ENCODE measurements at places on chromosomes 3 and 15.

DNA sequence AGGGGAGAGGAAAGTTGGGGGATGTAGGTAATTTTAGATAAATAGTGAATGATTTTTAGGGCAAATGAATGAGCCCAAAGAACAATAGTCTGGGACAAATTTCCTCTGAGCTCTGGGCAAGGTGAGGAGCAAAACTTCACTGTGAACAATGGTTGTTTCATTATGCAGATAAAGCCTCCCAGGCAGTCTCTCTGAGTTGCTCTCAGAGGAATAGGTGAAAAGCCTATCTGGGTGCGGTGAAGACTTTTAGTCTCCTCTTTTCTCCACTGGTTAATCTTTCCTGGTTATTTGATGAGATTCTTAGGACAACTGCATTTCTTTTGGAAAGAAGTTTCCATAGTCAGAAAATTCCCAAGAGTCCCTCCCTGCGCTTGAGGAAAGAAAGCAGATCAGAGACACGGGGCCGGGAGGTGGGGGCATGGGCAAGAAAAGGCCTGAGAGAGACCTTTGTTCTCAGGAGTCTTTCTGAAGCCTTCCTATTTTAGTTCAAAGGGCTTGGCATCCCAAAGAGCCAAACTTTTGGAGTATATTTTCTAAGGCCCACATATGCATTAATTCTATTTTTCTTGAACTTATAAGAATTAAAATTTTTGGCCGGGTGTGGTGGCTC, 353.6 kb upstream of the SLCO3A1 start:
- DNase-seq, result no peak

DNA sequence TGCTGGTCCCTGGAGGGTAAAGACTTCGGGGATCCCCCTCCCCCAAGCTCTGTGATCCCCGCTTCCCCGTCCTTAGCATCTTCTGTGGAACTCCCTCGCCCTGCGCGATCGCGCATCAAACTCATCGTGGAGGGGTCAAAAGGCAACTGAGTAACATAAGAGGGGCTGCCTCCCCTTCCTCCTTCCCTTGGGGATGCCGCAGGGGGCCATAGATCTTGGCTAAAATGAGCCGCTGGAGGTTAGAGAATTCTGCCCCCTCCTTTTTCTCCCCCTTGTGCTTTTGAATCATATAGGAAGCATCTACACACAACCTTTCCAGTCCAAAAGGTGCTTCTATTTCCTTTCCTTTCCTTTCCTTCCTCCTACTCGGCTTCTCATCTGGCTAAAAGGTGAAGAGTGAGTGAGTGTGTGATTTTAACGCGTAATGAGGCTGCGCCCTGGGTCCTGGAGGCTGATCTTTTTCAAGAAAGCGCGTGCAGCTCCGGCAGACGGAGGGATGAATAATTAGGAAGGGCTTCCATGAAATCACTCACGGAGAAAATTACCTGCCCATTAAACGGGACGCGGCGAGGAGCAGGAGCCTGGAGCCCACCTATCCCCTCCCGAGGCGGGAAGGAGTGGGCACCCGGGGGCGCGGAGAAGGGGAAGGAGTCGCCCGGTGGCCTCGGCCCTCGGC, 831 bp upstream of the ROBO2 start:
- DNase-seq, result no peak

DNA sequence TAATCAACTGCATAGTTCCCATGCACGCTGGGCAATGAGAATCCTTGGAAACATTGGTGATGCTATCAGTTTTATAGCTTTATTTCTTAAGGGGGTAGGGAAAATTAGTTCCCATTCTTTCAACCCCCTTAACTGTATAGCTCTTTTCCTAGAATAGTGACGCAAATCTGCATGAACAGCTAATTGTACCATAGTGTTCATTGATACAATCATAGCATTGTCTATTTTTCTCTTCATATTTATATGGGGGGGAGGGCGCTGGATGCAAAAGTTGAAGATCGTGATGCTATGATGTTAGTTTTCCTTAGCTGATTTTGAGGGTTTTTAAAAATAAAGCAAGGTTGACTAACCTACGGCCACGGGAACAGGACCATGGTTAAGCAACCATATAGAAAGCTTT, 32.4 kb upstream of the SAMMSON start:
- DNase-seq, result no peak

GRCh38 chr3:167787440-167787839, 51.9 kb downstream of the SERPINI1 start:
- no peak for DNase-seq

GRCh38 chr3:169634618-169635236, 28.8 kb downstream of the MECOM start:
- DNase-seq, result no peak

DNA sequence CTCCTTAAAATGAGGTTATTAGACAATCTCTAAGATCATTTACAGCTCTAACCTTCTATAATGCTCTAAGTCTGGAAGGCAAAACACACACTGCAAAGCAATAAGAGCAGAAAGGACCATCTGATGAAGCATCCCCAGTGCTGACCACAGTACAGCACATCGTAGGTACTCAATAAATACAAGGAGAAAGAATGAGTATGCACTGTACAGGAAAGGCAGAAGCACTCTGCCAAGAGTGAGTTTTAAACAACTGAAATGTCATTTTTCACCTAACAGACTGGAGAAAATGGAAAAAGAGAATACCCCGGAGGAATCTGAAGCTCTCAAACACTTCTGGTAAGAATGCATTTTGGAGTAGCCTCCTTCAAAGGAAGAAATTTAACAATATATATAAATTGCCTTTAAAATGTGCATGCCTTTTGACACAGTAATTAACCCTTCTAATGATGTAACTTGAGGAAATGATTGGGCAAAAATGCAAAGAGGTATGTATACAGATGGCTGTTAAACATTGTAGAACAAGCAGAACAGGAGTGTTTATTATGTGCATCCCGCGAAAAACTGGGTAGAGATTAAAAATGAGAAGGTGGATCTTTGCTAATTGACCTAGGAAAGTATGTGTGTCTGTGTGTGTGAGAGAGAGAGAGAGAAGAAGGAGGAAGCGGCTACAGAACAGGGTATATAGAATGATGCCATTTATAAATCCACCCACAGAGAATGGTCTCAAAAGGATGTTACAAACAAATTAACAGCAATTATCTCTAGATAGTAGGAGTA, 8.0 kb upstream of the OXTR start:
- DNase-seq, result no peak

DNA sequence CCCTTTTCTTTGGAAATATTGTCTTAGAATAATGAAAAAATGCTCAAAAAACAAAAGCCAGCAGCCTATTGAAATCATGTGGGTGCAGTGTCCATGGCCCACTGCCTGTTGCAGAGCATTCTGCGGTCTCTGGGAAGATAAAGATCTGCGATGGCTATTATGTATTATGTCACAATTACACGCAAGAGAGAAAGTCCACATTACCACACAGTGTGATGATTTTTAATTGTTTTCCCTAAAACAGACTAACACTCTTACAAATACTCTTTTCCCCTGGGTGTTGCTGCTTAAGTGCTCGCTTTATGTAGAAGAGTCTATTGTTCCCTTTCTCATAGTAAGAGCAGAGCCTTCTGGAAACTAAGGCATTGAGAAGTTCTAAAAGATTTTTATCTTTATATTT, 32.2 kb downstream of the SSR3 start:
- no peak for DNase-seq

- no peak for DNase-seq
Measured at GRCh38 chr3:90087703-90088102, 980.3 kb downstream of the EPHA3 start.

DNA sequence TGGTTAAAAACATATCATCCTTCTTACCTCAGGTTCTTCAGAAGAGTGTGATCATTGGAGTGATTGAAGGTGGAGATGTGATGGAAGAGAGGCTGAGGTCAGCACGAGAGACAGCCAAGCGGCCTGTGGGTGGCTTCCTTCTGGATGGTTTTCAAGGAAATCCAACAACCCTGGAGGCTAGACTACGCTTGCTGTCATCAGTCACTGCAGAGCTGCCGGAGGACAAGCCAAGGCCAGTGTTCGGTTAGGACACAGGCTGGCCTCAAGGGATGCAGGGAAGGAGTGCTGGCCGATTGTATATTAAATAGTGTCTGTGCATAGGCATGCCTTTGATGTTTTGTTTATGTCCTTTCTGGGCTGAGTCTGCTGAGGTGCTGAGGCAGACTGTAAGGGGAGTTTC, 20.2 kb downstream of the QTRT2 start:
- DNase-seq, result no peak

- peak; percentile 9 for DNase-seq
Measured at GRCh38 chr3:47578691-47579632, at the start of gene CSPG5. CSPG5 (minus strand) TSS chr3:47578865; CDS start chr3:47578693, 172 bp downstream.

DNA sequence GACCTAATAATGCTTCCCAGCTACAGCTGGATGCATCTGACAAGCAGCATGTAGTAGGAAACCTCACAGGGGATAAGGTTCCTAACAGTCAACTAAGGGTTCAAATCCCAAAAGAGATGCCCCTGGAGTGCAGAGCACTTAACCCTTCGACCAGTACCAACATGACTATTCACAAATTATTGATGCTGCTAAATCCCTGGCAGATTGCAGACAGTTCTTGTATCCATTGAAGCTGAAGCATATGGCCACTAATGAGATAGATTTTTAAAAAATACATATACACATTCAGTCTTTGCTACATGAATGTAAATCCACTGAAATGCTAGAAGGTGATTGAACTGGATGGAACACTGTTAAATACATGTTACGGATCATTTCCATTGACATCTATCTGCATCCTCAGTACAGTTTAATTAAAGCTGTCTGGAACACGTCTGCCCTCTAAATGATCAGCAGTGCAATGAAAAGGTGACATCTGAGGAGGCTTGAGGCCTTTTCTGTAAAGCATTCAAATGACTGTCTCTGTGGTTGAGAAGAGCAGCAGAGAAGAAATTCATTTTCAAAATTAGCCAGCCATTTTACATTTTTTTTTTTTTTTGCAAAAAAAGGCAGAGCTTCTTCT, 19.5 kb upstream of the NANOGP8 start:
- no peak for DNase-seq

DNA sequence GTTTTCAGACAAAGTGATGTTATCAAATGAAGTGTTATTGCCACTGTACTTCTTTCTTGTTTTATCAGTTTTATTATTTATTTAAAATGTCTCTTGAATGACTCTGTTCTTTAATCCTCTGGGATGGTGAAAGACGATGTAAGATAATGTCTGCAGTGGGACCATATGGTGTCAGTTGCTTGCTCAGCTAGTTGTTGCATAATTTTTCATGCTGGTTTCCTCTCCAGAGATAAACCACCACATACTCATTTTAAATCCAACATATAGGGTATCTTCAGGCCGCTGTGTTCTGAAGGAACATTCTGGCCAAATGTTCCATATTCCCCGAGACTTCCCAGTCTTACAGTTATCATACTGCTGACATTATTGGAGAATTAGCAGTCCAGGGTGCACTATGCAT, 75.9 kb downstream of the GABRG3 start:
- no peak for DNase-seq

DNA sequence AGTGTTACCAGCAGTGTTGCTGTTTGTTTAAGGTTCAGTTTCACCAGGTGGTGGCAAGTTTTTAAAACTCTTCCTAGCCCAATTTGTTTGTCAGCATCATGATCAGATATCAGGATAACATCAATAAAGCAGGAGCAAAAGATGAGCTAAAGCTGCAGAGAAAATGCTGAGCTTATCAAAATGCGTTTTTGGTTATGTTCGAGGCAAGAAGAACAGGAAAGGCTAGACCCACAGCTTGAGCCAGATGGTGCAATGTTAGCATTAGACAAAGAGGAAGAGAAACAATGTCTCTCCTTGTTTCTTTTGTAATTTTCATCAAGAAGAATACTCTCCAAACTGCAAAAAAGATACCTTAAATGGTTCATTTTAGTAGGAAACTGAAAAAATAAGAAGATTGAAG, 66.2 kb downstream of the THRB start:
- DNase-seq, result no peak

DNA sequence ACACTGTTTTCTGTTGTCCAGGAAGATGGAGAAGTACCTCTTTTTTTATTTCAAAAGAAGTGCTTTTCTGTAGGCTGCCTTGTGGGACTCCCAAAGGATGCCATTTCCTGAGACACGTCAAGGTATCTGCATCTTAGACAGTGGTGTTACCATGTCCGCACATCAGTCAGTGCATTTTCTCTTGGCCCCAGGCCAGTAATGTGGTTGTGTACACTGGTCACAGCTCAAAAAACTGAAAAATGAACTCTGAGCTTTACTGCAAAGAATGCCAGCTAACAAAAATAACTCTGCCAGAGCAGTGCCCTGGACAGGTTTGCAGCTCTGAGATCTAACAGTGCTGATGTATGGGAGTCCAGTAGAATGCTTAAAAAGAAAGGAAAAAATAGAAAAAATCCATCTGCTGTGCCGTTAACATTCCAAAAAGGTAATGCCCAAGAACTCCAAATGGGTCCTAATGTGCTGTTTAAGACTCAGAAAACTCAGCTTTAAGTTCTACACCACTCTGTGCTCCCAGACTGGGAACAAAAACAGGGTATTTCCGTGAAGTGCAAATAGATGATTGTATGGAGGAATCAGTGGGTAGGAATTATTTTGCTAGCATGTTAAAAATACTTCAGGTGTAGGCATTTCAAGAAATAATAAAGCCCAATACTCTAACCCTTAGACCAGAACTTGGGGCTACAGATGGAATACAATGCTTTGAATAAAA, 315.9 kb downstream of the FEZF2 start:
- DNase-seq, result no peak

DNA sequence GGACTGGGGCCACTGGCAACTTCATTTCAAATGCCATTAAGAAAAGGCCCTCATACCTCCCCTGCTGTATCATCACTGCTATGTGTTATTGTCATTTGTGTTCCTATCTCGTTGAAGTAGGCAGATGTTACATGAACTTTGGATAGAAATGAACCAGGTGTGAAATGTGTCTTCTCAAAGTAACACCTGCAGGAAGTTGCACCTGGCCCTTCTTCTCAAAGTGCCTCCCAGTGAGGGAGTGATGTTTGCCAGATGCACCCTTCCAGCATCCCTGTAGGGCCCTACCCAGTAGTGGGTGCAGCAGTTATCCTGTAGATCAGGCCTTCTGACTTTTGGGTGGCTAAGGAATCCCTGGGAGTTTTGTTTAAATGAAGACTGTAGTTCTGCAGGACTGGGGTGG, 197.7 kb upstream of the CTNNB1 start:
- DNase-seq, result no peak

Measured in T-cell (primary cell).